Endothelial cell of umbilical vein (primary cell): ENCODE measurements at places on chromosomes 5 and 9. TPM values are rescaled to one million over a fixed set of nuclear protein-coding genes. Genes with fewer than 3 reads are reported as not detected.

The STKLD1 gene
- total RNA-seq, result 0.77 and 0.85 TPM in 2 replicates

The EPB41L4B gene
- total RNA-seq, result 0.15 and 0.23 TPM in 2 replicates

The PCDHGA4 gene
- total RNA-seq, result 3.0 TPM in 2 replicates

The SPATA31C1 gene
- not detected in 2 replicates for total RNA-seq

- H3K4me3 ChIP-seq, result no peak overlapping the region
- no peaks in the 10 kb centered on the region for H3K36me3 ChIP-seq
- no peaks in the 10 kb centered on the region for H3K4me1 ChIP-seq
- H3K27me3 ChIP-seq, result no peaks in the 10 kb centered on the region
These were observed 214.5 kb upstream of the GRAMD2B start for GRCh38 chr5:126208691-126209090.

DNA sequence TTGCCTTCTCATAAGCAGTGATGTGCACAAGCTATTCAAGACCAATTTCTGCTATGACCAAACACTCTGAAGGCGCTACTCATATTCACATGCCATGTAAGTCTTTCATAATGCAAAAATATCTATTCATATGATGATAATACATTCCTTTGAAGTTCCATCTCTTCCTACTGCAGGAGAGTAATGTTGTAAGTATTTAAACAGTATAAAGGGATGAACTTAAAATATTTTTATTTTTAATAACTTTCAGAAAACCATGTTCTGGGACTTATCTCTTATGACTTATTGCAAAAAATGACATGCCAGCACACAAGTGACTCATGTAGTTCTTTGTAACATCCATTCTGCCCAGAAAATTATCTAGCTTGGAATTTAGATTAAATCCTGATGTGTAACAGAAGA lies 376.4 kb downstream of the KCTD16 start:
- H3K27ac ChIP-seq, result no peak overlapping the region
- H3K27me3 ChIP-seq, result no peaks in the 10 kb centered on the region
- no peaks in the 10 kb centered on the region for H3K36me3 ChIP-seq
- H3K4me3 ChIP-seq, result no peak overlapping the region

GRCh38 chr5:56596155-56596554 lies 219.2 kb upstream of the MAP3K1 start:
- H3K4me1 ChIP-seq, result no peaks in the 10 kb centered on the region
- H3K27ac ChIP-seq, result no peak overlapping the region
- no peak overlapping the region for H3K4me3 ChIP-seq
- H3K27me3 ChIP-seq, result peaks cover 10% of the 10 kb centered on the region
- H3K36me3 ChIP-seq, result no peaks in the 10 kb centered on the region

DNA sequence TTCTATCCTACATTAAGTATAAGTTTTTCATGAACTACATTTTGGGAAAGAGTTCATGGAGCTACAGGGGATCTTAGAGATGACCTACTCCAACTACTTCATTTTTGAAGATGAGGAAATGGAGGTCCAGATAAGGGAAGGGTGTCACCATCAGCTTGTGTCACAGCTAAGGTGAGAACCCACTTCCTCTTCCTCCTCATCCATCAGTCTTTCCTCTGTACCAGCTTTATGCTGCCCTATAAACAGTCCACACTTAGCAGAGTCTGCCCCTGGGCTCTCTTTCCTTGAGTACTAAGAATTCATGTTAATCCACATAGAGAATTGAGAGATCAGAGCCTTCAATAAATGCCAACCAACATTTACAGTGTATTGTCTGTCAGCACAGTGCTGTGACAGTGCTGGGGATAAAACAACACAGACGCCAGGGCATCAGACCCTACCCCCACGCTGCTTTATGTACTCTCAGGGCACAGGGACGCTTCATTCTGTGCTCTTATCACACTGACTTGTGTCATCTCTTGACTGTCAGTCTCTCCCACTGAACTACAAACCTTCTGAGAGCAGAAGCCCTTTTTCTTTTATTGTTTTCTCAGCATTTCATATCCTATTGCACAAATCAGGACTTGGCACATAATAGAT lies 22.1 kb downstream of the ADRB2 start:
- no peak overlapping the region for H3K4me3 ChIP-seq
- peaks cover 11% of the 10 kb centered on the region for H3K4me1 ChIP-seq
- H3K27me3 ChIP-seq, result no peaks in the 10 kb centered on the region

DNA sequence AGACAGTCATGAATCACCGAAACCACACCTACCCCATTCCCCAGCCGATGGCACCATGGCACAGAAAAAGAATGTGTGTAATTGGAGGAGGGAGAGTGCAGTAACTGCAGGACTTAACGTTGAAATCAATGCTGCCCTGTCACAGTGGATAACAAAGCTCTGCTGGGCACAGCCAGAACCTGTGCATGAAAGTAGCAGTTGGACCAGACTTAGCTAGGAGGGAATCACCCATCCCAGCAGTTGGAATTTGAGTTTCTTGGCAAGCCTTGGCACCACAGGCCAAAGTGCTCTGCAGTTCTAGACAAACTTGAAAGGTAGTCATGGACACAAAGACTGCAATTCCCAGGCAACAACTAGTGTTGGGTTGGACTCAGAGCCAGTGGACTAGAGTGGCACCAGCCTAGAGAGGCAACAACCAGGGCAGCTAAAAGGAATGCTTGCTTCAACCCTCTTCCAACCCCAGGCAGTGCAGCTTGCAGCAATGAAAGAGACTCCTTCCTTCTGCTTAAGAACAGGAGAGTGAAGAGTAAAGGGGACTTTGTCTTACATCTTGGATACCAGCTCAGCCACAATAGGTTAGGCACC lies 19.1 kb downstream of the TMEM232 start:
- H3K36me3 ChIP-seq, result no peaks in the 10 kb centered on the region
- DNase-seq, result no peak
- H3K27me3 ChIP-seq, result no peaks in the 10 kb centered on the region
- no peaks in the 10 kb centered on the region for H3K4me1 ChIP-seq
- H3K27ac ChIP-seq, result no peak overlapping the region
- no peak overlapping the region for H3K4me3 ChIP-seq

GRCh38 chr5:176573564-176574296 lies 24.6 kb downstream of the CDHR2 start:
- H3K27me3 ChIP-seq, result no peaks in the 10 kb centered on the region
- H3K36me3 ChIP-seq, result no peaks in the 10 kb centered on the region
- no peak overlapping the region for H3K27ac ChIP-seq

DNA sequence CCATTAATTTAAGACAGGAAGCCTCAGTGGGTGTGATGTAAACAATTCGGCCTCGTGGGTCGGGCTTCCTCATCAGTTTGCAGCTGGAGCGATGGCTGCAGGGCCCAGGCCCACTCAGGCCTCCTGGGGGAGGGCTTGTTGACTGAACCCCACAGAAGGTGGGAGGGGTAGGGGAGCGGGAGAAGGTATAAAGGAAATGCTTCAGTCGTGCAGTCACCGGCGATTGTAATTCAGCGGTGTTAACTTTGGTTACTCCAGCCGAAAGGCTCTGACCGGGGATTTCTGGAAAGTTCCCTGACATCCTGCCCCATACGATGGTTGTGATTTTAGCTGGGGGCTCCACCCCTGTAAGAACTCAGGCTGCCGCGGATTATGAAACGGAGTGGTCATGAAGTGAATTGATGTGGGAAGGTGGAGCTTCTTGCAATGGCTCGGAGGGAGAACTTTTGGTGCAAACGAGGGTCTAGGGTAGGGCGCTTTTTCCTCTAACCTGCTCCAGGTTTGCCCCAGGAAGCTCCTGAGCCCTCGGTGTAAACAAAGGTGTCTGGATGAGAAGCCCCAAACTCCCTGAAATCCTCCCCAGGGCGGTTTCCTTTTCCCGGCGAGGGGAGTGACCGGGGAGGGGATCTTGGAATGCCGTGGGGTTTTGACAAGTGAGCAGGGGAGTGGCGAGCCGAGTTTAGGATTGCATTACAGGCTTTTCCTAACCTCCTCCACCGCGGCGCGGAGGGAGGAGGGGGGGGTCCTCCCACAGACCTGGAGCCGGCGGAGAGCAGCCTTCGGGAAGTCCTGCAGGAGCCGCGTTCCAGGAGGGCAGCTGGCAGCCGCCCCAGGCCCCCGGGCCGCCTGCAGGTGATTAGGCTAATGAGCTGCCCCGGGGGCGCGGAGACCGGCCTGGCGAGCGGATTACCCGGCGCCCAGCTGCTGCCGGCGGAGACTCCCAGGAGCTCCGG lies 215.5 kb downstream of the PDZD2 start:
- H3K27me3 ChIP-seq, result no peaks in the 10 kb centered on the region
- peak overlapping the region; percentile 10 for H3K4me3 ChIP-seq
- no peaks in the 10 kb centered on the region for H3K36me3 ChIP-seq
- H3K4me1 ChIP-seq, result peaks cover 17% of the 10 kb centered on the region
- peak overlapping the region; percentile 4 for H3K27ac ChIP-seq

DNA sequence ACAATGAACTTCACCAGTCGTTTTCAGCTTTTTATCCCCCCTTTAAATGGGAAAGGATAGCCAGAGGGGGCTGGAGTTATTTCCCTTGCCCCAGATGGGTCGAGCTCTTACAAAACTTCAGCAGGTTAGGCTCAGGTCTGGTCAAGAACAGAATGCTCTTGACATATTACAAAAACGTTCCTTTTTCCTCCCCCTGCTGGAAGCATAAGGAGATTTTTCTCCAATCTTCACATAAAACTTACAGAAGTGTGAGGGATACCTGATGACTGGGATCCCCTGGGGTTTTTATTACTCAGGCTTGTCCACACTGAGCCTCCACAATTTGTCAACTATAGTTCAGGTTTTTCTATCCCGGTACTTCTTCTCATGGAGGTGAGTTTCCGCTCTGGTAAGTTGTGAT lies 60.8 kb downstream of the CSF2 start:
- DNase-seq, result peak; percentile 36
- no peaks in the 10 kb centered on the region for H3K36me3 ChIP-seq
- no peak overlapping the region for H3K4me3 ChIP-seq
- H3K27me3 ChIP-seq, result peaks cover 4% of the 10 kb centered on the region

GRCh38 chr9:16828340-16829281 lies 41.9 kb downstream of the BNC2 start:
- no peak overlapping the region for H3K27ac ChIP-seq
- DNase-seq, result peak; percentile 28
- no peak overlapping the region for H3K4me3 ChIP-seq

DNA sequence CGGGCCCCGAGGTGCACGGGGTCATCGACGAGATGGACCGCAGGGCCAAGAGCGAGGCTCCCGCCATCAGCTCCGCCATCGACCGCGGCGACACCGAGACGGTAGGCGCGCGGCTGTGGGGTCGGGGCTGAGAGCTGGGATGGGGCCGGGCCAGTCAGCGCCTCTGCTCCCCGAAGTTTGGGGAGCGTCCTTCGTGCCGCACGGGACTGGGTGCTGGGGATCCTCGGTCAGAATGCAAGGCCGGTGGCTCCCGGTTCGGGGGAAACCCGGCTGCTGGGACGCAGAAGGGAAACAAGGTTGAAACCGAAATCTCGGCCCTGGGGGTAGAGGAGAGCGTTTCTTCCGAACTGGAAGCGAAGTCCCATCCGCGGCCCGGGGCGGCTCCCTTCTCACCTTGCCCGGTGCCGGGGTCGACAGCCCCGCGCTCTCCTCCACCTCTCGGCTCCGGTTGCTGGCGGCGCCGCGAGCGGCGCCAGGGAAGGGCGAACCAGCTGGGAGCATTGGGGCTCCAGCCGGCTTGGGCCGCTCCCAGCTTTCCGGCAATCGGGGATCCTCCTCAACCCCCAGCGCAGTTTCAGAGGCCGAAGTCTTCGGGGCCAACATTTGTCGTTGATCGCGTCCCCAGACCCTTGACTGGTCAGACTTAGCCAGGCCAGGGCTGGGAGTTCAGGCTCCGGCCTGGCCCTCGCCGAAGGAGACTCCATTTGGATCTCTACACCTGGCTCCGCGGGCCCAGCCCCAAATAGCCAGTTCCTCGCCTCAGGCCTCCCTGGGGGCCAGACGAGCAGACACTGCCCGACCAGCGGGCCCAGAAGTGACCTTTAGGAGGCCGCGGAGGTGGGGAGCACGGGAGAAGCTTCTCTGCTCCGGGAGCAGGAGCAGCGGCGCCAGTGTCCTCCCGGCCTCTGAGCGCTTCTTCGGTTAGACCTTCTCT lies 1.1 kb downstream of the LHX2 start:
- no peak for DNase-seq
- H3K27ac ChIP-seq, result no peak overlapping the region
- peaks cover 3% of the 10 kb centered on the region for H3K4me1 ChIP-seq
- peaks cover 89% of the 10 kb centered on the region for H3K27me3 ChIP-seq
- H3K36me3 ChIP-seq, result no peaks in the 10 kb centered on the region
- H3K4me3 ChIP-seq, result no peak overlapping the region
